ENCODE measurements at places on chromosomes 5 and 9.
A peak's percentile ranks its signal among the peaks of the same experiment; 100 is the strongest.

- DNase-seq: no peak
Measured at GRCh38 chr9:4936277-4936676, 48.8 kb upstream of the JAK2 start.

- no peak for DNase-seq
Measured at GRCh38 chr9:24391095-24391494, 154.6 kb downstream of the IZUMO3 start.

- DNase-seq: no peak
Measured at GRCh38 chr5:137782984-137783536, 28.9 kb upstream of the HNRNPA0 start.

GRCh38 chr5:179614745-179615144 is 8.7 kb downstream of the HNRNPH1 start:
- no peak for DNase-seq

- DNase-seq: no peak
Measured at GRCh38 chr5:128021411-128021810, 62.2 kb upstream of the SLC12A2 start.

DNA sequence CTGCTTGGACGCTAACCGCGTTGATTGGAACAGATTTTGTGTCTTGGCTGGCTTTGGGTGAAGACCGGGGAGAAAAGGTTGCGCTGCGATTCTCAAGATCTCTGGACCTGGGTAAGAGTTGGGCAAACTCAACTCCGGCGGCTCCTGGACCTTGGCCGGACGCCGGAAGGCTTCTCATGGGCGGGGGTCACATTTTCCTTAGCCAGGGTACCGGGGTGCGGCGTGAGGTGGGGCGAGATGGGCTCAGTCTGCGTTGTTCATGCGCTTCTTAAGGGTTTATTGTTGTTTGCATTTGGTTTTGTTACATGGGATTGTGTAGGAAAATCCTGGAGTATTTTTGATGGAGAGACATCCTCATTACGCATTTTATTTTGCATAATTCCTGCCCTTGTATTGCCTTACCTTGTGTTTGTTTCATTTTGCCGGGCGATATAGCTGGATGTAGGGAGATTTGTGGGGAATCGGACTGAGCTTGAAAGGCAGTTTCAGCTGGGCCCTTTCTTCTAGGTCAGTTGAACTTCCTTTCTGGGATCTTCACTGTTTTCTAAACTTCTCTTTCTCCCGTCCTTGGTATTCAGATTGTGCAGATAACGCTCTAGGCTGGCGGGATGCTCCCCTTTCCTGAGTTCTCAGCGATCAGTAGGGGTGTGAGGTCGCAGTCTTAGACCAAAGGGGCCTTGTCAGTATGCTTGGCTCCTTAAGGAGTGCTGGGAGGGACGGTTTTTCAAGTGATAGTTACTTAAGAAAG is 524 bp downstream of the MEGF10 start:
- no peak for DNase-seq

DNA sequence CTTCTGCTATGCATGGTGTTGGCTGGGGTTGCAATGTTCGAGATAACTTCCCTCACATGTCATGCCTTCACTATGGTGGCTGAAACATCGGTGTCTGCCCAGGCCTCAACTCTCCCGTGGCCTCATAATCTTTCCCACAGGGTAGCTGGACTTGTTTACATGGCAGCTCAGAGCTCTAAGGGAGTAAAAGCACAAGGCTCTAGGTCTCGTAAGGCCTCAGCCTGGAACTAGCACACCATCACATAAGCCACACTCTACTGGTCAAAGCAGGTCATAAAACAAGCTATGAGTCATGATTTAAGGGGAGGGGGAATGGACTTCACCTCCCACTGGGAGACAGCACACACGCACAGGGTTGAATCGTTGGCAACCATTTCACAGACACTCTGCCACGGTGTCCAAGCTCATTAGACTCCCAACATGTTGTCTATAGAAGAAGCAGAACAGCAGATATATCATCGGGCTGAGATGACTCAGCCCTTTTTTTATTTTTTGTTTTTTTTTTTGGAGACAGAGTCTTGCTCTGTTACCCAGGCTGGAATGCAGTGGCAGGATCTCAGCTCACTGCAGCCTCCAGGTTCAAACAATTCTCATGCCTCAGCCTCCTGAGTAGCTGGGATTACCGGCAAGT is 66.8 kb upstream of the IL17B start:
- peak; percentile 61 for DNase-seq

All from RKO (cell line).